ENCODE measurements at places on chromosomes 16 and 17. TPM values are rescaled to one million over a fixed set of nuclear protein-coding genes. Genes with fewer than 3 reads are reported as not detected.

Gene TPSG1
- not detected for total RNA-seq

Gene PIRT
- not detected for total RNA-seq

Gene RUNDC3A
- total RNA-seq: not detected

Gene COQ7
- total RNA-seq: 11.7 TPM

Gene LRRC75A
- 1.7 TPM for total RNA-seq

All from CD8-positive, alpha-beta T cell (primary cell).